Activated CD8-positive, alpha-beta T cell treated with anti-CD3 and anti-CD28 coated beads for 36 hours (primary cell): ENCODE measurements at places on chromosomes 16 and 17. TPM values are rescaled to one million over a fixed set of nuclear protein-coding genes. Genes with fewer than 3 reads are reported as not detected.

The KRT222 gene
- not detected for total RNA-seq

The FOXC2 gene
- not detected for total RNA-seq

The ARSG gene
- total RNA-seq = 8.4 TPM

DNA sequence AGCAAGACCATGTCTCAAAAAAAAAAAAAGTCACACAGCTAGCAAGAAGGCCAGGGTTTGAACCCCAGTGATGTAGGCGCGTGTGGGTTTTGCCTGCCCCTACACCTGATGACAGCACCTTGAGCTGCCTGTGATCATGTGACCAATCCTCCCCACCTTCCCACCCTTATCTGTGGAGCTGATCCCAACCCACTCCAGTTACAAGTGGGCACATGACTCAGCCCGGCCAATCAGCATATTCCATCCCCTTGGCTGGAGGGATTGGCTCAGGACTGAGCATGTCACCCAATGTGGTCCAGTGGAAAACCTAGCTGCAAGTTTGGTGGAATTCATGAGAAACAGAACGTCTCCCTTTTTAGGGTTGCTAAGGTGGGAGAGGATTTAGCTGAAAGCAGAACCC lies 6.6 kb downstream of the TMEM114 start:
- peaks cover 32% of the 10 kb centered on the region for H3K27me3 ChIP-seq
- no peak overlapping the region for H3K4me3 ChIP-seq
- no peaks in the 10 kb centered on the region for H3K36me3 ChIP-seq
- peaks cover 2% of the 10 kb centered on the region for H3K4me1 ChIP-seq
- DNase-seq = no peak

- no peak overlapping the region for H3K4me3 ChIP-seq
- no peak overlapping the region for H3K27ac ChIP-seq
- no peaks in the 10 kb centered on the region for H3K36me3 ChIP-seq
Observed at GRCh38 chr16:66204756-66205155, 161.7 kb upstream of the CDH5 start.

GRCh38 chr17:82012640-82013295 lies 9.9 kb downstream of the CENPX start:
- H3K4me1 ChIP-seq = peaks cover 6% of the 10 kb centered on the region
- H3K27me3 ChIP-seq = no peaks in the 10 kb centered on the region
- DNase-seq = no peak
- H3K27ac ChIP-seq = no peak overlapping the region
- no peak overlapping the region for H3K4me3 ChIP-seq
- no peaks in the 10 kb centered on the region for H3K36me3 ChIP-seq
